ENCODE measurements at places on chromosomes 3 and 15.

GRCh38 chr3:18556503-18557135 lies 131.5 kb upstream of the SATB1 start:
- no peak for DNase-seq

DNA sequence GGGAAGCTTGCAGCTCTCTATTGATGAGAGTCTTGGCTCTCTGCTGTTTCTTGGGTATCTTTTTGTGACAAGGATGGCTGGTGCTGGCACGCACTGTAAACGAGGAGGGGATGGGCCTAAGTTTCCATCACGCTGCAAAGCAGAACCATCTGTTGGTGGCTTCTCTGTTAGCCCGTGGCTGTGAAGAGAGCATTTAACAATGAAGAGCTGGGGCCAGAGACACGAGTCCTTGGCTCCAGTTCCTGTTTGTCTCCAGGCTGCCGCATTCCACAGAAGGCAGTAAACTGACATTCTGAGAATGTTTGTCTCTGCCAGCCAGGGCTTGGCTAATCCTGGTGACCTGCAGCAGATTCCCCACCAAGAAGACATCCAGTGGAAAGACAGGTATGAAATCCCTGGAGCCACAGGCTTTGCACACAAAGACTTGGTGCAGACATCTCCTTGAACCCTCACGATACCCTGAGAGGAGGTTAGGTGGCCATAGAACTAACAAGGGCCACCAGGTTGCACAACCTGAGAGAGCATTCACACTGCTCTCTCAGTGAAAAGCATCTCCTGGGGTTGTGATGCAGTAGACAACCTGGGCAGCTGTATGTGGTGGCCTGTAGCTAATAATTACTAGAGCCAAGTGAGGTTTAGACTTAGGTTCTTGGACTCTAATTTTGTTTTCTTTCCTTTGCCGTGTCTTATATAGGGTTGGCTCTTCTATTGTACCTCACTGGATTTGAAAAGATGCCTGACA lies 130.9 kb downstream of the ASB7 start:
- no peak for DNase-seq

- DNase-seq, result no peak
These were observed 346.4 kb upstream of the DPPA4 start for GRCh38 chr3:109683746-109684145.

GRCh38 chr15:92075764-92076163 lies 222.3 kb downstream of the SLCO3A1 start:
- no peak for DNase-seq

DNA sequence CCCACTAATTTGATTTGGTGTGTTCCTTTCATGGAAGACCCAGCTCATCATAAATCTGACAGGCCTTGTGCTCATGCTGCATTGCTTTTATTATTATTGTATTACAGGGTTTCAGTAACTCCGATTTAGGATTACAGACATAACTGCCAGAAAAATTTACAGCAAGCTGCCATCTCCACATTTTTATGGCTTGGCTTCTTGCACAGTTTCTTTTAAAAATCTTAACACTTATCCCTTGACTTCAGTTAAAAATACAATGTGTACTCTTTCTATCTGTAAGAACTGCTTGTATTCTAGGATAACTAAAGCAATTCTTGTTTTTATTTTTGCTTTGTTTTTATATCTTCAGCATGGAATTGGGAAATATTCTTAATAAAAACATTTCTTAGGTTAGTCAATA lies 612.2 kb downstream of the DIPK2A start:
- DNase-seq, result no peak

- no peak for DNase-seq
These were observed 37.1 kb downstream of the ANAPC13 start for GRCh38 chr3:134448664-134449063.

GRCh38 chr3:153970047-153970446 lies 151.1 kb upstream of the ARHGEF26 start:
- no peak for DNase-seq

DNA sequence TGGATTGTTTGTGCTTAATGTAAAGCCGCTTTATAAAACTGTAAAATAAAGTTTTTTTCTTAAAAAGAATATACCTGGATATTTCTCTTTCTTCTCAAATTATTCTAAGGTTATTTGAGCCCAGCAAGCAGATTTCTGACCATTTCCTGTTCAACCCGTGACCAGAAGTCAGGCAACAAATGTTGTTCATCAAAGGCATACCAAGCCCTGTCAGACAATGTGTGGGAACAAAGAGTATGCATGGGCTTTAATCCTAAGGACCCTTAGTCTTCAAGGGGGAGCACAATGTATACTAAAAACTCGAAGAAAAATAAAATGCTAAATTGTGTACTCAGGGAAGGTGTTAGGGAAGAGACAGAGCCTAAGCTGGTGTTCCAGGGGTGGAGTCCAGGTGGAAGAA lies 26.6 kb upstream of the PAQR5 start:
- no peak for DNase-seq

GRCh38 chr3:190089711-190090110 lies 31.0 kb downstream of the P3H2 start:
- DNase-seq, result no peak

DNA sequence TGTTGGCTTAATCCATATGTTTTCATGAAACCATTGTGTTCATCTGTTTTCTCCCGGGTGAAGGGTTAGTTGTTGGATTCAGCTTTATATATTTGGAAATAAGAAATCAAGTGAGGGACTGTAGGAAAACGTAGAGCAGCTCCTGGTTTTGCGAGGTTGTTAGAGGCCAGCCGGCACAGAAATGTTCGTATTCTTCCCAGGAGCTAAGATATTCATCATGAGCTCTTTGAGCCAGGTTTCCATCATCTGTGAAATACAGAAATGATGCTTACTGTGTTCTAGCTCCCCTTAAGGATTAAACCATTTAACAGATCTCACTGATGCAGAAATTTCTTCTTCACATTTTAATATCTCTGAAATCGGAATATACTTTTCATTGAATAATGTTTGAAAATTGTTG lies 235.5 kb downstream of the PTPRG start:
- no peak for DNase-seq

- no peak for DNase-seq
These were observed 75.7 kb downstream of the IGF1R start for GRCh38 chr15:98724048-98724447.

DNA sequence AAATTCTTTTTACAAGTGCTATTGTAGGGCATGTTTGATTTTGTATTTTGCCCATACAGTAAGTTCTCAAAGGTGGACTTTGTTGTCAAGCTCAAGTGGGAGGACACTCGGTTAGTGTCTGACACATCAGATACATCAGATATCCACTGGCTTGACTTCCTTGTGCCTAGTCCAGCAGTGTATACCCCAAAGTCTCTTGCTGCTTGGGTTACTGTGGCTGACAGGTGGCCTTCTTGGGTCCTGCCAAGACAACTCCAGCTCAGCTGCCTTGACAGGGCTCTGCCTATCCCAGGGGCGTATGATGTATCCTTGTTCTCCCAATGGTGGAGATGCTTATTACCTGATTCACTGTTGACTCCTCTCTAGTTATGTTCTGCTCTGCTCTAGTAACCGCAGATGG lies 214.9 kb downstream of the CBLB start:
- no peak for DNase-seq

DNA sequence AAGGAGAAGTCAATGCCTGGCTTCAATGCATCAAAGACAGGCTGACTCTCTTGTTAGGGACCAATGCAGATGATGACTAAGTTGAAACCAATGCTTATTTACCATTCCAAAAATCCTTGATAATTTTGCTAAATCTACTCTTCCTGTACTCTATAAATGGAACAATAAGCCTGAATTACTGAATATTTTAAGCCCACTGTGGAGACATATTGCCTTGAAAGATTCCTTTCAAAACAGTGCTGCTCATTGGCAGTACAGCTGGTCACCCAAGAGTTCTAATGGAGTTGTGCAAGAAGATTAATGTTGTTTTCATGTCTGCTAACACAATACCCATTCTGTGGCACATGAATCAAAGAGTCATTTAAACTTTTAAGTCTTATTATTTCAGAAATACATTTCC lies 181.0 kb upstream of the CBLB start:
- DNase-seq, result no peak

DNA sequence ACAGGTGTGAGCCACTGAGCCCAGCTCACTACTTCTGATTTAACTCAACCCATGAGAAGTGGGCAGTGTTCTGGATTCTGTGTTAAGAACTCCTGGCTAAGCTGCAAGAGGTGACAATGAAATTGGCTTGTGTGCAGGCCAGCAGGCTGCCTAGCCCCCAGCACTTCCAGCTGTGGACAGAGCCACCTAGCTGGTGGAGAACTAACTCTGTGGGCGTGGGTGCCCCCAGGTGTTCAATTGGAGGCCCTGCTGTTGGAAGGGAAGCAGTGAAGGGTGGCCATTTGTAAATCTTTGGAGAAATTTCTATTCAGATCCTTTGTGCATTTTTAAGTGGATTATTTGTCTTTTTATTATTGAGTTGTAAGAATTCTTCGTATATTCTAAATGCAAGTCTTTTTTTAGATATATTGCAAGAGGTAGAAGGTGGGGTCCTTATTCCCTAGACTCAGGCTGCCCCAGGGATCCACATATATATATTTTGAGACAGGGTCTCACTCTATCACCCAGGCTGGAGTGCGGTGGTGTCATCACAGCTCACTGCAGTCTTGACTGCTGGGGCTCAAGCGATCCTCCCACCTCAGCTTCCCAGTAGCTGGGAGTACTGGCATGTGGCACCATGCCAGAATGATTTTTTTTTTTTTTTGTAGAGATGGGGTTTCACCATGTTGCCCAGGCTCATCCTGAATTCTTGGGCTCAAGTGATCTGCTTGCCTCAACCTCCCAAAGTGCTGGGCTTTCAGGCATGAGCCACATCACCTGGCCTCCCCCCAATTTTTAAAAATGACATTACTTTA lies 7.2 kb upstream of the SCAMP5 start:
- peak; percentile 74 for DNase-seq

DNA sequence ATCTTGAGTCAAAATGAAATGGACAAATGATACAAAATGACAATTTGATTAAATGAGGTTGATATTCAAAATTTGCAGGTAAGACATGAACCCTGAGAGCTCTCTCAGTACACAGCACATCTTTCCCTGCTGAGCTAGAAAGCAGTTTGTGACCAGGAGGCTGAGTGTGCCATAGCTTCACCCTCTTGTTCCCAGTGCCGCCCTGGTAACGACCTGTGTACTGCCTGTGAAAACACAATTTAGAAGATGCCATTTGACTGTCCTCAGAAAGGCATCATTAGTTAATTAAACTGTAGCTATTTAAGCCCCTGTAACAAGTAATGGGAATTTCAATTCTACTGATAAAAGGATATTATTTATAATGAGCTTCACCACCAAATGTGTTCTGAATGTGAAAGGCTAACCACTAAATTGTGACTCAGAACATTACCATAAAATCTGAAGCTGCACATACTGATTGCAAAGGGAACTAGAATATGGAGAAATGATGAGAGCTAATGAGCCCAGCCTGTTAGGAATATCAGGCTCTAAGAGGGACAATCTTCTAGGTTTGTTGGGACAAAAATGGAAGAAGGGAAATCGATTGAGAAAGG lies 212.9 kb upstream of the ARPP21 start:
- DNase-seq, result peak; percentile 1

GRCh38 chr15:63857461-63857856 lies 23.7 kb upstream of the HERC1 start:
- no peak for DNase-seq

DNA sequence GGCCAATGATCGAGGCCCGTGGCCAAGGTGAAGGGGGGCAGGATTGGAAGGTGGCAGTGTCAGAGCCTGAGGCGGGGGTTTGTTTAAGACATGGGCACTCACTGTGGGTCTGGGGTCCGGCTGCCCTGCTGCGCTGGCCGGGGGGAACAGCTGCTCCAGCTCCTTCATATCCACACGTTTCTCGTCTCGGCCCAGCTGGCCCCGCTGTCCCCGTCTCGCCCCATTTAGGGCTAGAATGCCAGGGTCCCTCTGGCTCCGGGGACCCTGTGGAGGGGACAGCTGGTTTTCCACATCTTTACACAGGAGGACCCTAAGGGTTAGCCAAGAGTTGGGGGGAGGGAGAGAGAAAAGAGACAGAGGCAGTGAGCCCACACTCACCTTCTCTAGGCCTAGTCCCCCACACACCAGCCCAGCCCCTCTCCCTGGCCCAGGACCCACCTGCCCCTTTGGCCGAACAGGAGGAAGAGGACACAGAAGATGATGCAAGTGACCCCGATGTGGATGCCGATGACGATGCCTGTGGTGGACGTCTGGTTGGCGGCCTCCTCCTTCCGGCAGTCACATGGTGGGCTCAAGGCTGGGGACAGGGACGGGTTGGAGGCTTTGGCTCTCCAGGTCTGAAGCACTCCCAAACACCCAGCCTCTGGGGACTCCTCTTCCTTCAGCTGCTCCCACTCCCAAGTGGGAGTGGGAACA lies 25.0 kb downstream of the RNU5B-1 start:
- no peak for DNase-seq

DNA sequence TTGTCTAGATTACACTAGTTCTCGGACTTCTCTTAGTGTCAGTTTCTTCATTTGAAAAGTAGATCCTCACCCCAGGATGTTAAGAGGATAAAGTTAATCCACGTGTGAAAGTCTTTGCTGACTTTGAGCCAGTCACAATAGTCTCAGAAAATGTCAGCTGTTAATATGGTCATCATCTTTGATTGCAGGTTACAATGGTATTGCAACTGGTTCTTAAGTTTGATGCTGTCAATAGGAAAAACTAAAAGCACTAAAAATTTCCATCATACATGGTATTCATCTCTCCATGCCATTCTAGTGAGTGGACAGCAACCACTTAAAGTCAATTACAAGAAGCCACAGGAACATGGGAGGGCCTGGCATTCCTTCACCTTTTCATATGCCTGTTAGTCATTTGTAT lies 192.3 kb downstream of the TAFA4 start:
- no peak for DNase-seq

All from SW480 (cell line).